ENCODE measurements at places on chromosomes 7 and 10. TPM values are rescaled to one million over a fixed set of nuclear protein-coding genes. Genes with fewer than 3 reads are reported as not detected.

DNA sequence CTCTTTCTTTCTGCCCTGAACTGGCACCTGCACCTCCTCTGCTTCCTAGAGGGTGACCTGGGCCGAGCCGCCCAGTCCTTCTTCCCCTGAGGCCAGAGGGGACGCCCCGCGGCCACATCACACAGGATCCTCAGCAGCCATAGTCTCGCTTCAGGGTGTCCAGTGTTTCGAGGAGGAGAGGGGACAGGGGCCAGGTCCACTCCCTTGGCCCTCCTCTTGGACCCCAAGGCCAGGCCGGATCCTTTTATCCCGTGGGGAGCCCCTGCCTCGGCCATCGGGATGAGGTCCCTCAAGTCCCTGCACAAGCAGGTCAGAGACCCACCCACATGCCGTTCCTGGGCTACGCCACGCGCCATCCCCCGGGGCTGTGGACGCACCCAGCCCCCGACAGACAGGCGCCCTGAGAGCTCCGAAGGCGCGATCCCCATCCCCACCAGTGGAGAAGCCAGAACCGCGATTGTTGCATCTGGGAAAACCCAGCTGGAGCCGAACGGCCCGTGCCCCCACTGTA is 3.6 kb downstream of the BHLHA15 start:
- no peak for DNase-seq

GRCh38 chr7:157433628-157434027 is 96.8 kb downstream of the DNAJB6 start:
- no peak for DNase-seq

The SLC26A5 gene
- not detected for total RNA-seq

The GRID1 gene
- 3.0 TPM for total RNA-seq

GRCh38 chr7:27605283-27605682 is 57.4 kb downstream of the HIBADH start:
- DNase-seq: no peak

The CALHM2 gene
- total RNA-seq: 12.7 TPM

- no peak for DNase-seq
These were observed 29.3 kb upstream of the FOXL3 start for GRCh38 chr7:260441-261281.

DNA sequence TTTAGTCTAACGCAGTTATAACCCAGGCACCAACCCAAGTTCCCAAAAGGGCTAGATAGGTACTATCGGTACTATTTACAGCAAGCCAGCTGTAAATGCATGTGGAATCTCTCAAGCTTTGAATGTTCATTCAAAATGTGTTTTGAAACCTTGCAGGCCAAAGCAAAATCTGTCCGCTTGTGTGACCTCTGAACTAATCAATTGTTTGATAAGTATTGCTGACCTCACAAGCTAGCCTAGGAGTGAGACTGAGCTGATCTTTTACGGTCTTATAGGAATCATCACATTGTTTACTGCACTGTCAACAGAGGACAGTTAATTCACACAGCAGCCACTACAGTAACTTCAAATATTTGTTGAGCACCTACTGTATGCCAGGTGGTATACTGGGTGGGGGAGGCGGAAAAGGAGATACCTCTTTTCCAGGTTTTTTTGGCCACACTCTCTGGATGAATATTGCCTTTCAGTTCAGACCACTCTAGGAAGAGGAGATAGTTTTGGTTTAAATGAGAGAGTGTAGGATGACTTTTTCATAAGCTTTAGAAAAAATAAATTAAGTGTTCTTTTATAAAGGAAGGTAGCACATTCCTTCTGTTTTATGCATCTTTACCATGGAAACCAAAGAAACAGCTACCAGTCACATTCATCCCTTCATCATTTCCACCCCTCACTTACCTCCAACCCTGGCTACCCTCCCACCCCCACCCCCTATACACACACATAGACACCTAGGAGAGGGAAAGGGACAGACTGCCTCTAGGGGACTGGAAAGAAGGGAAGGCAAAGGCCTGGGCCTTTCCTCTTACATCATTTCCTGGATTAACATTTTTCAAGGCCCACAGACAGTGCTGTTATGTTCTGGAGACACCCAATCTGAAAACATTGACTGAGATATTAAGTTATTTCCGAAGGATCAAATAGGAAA is 2.4 kb downstream of the PAPSS2 start:
- DNase-seq: no peak

- DNase-seq: no peak
These were observed 416.3 kb upstream of the COBL start for GRCh38 chr7:51732951-51733350.

- no peak for DNase-seq
These were observed 506.2 kb upstream of the ZWINT start for GRCh38 chr10:56867236-56867635.

DNA sequence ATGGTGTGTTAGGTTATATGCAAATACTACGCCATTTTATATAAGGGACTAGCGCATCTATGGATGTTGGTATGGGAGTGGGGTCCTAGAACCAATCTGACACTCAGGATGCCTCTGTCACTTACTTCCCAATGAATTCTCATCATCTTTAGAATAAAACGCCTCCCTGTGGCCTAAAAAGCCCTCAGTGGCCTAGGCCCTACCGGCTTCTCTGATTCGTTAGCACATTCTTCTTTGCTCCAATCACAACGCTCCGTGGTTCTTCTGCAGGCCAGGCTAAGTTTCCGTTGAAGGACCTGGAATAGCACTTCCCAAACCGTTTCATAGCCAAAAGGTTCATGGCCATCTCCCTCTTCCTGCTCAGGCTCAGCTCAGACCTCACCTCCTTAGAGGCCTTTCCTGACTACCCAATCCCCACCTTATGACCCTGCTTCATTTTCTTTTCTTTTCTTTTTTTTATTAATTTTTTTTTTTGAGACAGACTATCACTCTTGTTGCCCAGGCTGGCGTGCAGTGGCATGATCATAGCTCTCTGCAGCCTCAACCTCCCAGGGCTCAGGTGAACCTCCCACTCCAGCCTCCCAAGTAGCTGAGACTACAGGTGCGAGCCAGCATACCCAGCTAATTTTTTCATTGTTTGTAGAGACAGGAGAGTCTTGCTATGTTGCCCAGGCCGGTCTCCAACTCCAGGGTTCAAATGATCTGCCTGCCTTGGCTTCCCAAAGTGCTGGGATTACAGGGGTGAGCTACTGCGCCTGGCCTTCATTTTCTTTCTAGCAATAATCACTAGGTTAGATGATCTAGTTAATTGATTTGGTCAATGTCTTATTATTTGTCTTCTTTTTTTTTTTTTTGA is 24.5 kb upstream of the YWHAG start:
- no peak for DNase-seq

GRCh38 chr10:108254089-108254488 is 1089.6 kb upstream of the SORCS1 start:
- DNase-seq: no peak

- peak; percentile 76 for DNase-seq
These were observed 30.3 kb downstream of the PIK3CG start for GRCh38 chr7:106895246-106895864.

The NXPH1 gene
- total RNA-seq: not detected

GRCh38 chr10:60943316-60944057 is 498 bp downstream of the RHOBTB1 start:
- DNase-seq: peak; percentile 86

GRCh38 chr7:12729112-12729511 is 41.7 kb downstream of the ARL4A start:
- peak; percentile 82 for DNase-seq

The TAF3 gene
- 12.4 TPM for total RNA-seq

- DNase-seq: no peak
These were observed 40.9 kb upstream of the ATRNL1 start for GRCh38 chr10:115052226-115052625.

GRCh38 chr7:152504367-152504766 is 68.6 kb upstream of the KMT2C start:
- peak; percentile 43 for DNase-seq

The IFIT3 gene
- 6.8 TPM for total RNA-seq

DNA sequence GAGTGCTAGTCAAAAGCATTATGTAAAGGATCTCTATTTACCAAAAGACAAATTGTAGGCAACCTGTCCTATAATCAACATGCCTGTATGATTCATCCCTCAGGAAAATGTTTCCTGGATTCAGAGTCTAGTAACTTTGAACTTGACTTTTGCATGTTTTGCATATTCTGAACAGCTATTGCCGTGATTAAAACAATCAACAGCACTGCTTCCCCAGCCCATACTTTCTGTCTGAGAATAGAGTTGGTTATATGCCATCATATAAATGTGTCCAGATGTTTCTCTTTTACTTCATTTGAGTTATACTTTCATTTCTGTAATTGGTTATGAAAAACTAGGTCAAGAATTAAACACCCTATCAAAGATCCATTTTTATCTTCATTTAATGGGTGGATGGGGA is 83.5 kb downstream of the ZMYND11 start:
- no peak for DNase-seq

The CHN2 gene
- total RNA-seq: 33.6 TPM

GRCh38 chr10:87545783-87546182 is 41.1 kb downstream of the MINPP1 start:
- no peak for DNase-seq

The DNAH11 gene
- total RNA-seq: 0.51 TPM

DNA sequence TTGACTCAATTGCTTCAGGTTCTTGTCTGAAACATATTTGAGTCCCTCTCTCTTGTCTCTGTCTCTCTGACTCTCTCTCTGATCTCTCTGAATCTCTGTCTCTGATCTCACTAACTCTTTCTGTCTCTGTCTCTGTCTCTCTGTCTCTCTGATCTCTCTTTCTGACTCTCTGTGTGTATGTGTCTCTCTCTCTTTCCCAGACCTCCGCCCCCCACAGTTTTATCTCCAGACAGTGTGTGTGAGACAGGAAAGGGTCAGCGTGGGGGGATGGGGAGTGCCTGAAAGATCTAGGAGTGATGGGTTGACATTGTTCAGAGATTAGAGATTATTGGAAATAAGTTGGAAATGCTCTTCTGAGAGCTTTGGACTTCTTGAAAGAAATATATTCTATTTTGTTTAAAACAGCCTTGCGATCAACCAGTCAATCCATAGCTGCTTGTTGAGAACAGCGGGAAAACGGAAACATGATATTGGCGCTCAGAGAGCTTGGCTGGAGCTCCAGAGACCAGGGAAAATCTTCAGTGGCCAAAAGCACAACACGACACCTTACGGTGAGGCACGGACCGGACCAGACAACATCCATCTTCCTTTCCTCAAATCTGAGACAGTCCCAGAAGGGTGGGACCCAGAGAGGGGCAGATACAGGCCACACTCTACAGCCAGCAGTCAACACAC is 35.5 kb downstream of the CALML3 start:
- DNase-seq: peak; percentile 39

- no peak for DNase-seq
These were observed 98.3 kb downstream of the PDGFA start for GRCh38 chr7:421136-421991.

GRCh38 chr10:30070001-30070685 is 10.8 kb upstream of the JCAD start:
- no peak for DNase-seq

The OR13A1 gene
- total RNA-seq: not detected

- DNase-seq: no peak
These were observed 55.5 kb downstream of the AOAH start for GRCh38 chr7:36668750-36669149.

DNA sequence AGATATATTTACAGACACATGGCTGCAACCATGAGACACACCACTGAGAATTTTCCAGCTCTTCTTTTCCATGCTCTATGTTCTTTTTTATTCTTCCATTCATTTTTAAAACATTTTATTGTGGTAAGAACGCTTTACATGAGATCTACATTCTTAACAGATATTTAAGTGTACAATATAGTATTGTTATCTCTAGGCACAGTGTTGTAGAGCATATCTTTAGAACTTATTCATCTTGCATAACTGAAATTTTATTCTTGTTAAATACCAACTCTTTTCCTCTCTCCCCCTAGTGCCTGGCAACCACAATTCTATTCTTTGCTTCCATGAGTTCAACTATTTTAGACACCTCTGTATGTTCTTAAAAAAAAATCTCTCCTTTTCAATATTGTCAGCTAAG is 67.1 kb upstream of the HABP2 start:
- DNase-seq: no peak

DNA sequence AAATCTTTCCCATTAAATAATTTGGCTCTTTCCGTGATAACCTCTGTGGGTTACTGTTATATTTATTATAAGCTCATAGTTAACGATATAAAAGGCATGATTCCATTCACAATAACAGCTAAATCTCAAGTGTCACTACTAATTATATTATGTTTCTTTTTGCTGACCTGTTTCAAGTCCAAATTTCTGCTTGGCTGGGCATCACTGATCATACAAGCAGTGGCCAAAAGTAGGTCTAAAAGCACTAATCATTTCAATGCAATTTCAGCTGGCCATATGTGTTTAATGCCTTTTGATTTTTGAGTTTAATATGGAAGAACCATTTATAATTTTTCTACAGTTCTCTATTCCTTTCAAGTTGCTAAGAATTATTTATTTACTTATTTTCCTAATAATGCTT is 110.7 kb downstream of the SEMA3A start:
- no peak for DNase-seq

The CUBN gene
- total RNA-seq: 0.54 TPM

DNA sequence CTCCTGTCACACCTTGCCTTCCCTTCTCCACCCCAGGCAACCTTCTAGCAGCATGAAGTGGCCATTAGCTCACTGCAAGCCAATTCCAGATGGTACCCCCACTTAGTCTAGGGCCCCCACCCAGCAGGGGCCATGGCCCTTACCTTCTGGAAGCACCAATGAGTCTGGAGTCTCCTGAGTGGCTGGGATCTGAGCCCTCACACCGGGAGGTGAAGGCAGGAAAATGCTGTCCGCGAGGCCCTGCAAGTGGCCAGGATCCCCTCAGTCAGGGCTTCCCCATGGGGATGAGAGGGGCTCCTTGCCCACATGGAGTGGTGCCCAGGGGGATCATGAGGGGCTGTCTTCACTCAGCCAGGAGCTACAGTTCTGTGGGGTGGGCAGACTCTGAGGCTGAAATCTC is 4.6 kb downstream of the AQP1 start:
- DNase-seq: no peak

- DNase-seq: no peak
These were observed 69.3 kb upstream of the PHYHIPL start for GRCh38 chr10:59107147-59107546.

DNA sequence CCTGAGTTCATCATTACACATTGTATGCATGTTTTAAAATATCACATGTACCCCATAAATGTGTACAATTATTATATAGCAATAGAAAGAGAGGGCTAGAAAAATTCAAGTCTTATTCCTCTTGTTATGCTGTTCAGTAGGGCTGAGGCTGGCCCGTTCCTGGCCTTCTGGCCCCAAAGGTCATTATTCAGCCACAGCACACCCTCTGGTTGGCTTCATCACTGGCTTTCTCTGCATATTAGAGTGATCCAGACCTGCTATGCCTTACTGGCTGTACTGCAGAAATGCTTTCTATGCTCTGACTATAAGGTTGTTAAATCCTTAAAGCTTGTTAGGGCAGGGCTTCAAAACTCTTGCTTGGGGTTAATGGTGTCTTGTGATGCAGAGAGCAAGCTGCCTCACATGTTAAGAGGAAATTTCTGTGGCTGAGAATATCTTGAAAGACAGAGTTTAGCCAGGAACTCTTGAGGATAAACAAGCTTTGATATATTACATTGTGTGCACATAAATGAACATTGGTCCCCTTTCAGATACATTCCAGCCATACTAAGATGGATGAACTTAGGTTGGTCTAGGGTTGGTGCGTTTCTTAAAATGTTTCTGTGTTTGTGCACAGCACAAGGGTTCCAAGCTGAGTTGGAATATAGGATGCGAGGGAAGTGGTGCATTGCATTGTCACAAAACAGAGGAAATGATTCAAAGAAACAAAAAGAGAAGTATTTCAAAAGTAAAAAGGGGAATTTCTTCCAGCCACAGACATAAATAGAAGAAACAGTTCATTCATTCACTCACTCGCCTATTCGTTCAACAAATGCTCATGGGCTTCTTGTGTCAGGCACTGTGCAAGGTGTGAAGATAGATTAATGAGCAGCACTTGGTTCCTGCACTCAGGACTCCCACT is 61.6 kb upstream of the WDR11 start:
- no peak for DNase-seq

All from cardiac septum (tissue), 1 donor.